ENCODE measurements at places on chromosomes 5 and 9.

DNA sequence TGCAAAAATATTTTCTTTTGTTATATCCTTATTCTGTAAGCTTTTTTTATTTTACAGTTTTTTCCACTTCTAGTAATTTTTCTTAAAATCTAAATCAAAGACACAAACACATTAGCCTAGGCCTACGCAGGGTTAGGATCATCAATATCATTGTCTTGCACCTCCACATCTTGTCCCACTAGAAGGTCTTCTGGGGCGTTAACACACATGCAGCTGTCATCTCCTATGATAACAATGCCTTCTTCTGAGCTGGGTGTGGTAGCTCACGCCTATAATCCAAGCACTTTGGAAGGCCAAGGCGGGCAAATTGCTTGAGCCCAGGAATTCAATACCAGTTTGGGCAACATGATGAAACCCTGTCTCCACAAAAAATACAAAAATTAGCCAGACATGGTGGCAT, 78.9 kb upstream of the LRRC70 start:
- no peak for DNase-seq

DNA sequence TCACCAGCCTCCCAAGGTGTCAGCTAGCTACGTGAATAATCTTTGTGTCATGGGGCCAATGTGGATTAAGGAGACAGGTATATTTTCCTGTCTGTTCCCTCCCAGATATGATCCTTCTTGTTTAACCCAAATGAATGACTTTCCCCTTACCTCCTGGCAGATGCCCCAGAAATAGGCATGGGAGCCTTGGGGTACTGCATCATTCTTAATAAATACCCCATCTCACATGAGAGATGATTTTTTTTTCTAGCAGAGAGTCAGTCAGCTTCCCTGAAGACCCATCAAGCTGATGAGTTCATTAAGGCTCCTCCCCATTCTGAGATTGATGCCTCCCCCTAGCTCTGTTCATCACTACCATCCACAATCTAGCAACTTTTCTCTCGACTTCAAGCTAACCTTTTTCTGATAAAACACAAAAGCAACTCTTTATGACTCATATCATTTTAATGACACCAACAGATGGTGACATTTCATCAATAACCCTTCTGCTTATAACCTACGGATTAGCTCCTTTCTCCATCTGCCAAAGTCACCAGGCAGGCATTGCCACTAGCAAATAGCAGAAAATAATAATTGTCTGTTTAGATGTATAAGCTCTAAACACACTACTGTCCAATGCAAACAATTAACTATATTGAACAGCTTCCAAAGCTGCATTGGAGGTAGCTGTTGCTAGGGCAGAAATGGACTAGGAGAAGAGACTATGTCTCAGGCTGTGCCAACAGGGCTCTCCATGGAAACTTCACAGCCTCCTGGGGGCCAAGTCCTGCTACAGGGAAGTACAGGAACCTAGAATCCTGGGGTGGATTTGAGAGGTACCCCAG, 143.7 kb downstream of the ACER2 start:
- no peak for DNase-seq

DNA sequence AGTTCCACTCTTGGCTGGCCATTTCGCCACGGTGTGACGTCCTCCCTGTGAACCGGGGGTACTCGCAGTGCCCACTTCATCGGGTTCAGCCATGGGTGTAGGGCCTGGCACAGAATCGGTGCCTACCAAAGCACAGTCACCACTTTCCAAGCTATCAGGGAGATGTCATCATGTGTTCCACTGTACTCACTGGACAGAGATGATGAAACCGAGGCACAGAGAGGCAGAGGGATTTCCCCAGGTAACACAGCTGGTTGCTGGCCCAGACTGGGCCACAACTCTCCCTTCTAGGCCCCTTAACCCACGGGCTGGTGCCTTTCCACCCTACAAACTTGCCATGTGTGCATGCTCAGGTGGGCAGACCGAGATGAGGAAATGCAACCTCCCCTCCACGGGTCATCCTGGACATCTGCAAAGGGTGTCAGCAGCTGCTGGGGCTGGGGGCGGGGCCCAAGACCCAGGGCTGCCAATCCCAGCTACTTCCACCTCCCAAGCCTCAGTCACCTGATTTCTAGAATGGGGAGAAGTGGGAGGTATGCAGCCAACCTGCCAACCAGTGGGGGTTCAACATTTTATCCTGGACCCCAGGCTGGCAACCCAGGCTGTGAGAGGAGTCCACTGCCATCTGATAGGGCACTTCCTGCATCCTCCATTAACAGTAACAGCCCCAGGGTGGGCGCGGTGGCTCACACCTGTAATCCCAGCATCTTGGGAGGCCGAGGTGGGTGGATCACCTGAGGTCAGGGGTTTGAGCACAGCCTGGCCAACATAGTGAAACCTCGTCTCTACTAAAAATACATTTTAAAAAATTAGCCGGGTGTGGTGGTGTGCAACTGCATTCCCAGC, 893 bp upstream of the SH2D3C start:
- no peak for DNase-seq

DNA sequence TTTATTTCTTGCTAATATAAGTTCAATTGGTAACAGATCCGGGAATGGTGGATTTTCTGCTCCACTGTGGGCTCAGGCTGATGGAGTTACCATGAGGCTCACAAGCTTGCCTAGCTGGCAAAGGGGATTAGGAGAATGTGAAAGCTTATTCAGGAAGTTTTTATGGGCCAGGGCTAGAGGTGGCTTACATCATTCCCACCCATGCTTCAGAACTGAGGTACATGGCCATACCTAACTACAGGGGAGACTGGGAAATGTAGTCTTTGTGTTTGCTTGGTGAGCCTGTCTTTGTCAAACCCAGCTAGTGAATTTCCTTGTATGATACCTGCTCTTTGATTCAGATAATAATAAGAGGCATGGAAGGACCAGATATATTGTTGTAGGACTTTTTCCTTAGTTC, 105.9 kb upstream of the DHFR start:
- no peak for DNase-seq

DNA sequence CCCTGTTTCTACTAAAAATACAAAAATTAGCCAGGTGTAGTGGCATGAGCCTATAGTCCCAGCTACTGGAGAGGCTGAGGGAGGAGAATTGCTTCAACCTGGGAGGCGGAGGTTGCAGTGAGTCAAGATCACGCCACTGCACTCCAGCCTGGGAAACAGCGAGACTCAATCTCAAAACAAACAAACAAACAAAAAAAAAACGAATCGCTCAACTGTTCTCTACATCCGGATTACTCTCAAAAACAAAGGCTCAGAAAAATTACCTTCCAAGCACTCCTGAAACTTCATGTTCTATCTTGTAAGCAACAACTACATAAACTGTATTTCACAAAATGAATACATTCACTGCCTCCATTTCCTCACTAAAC, 14.0 kb downstream of the UBAP2 start:
- peak; percentile 18 for DNase-seq

DNA sequence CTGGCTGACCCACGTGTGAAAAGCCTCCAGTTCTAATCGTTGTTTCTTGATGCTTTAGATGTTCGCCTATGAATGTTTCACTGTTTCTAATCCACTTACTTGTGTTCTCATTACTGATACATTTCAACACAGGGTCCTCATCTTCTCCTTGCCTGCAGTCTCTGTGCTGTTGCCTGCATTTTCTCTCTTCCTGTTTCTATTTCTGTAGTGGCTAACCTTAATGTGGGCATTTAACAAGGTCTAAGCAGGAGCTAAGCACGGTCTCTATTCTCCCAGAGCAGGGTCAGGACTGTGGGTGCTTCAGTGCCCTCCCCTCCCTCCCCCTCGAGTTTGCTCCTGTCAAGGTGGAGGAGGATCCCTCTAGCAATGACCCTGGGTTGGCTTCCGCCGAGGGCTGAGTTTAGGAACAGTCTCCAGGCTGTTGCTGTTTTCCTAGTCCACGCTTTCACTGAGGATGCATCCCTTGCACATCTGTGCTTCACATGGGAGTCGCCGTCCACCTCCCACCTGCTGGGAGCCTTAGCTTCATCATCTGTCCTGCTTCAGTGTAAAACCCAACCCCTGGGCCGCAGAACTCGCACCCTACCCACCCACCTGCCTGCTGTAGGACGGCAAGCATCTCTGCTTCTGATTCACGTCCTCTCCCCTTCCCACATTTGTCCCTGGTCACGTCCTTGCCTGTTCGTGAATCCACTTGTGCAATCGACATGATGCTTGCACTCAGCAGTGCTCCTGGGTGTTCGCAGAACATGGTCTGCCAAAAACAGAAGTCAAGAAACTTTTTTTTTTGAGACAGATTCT, 2.4 kb upstream of the EXOC3 start:
- no peak for DNase-seq

- DNase-seq: peak; percentile 60
Measured at GRCh38 chr5:124963236-124963919, 216.9 kb upstream of the ZNF608 start.

DNA sequence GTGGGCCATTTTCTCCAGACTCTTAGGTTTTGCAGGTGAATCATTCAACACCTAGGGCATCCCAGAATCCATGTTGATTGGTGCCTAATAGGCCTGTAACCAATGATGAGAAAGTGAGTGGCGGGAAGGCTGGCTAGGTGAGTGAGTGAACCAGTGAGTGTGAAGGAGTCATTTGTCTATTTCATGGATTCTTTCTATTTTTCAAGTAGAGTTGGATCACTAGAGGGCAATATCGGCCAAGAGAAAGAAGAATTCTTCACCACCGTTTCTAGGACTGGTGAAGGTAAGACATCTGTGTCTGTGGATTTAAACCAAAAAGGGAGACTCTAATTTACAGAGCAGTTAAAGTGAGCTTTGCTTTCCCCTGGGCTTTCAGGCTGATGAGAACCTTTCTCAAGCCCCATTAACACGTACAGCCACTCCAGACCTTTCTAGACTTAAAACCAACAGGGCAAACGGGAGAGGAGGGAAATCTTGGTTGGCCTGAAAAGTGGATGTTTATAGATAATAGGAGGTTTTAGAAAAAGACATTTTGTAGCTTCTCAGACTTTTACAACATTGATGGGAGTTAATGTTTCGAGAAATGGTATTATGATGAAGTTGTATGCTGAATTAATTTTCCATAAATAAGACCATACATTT, 114.3 kb upstream of the IL12B start:
- peak; percentile 58 for DNase-seq

DNA sequence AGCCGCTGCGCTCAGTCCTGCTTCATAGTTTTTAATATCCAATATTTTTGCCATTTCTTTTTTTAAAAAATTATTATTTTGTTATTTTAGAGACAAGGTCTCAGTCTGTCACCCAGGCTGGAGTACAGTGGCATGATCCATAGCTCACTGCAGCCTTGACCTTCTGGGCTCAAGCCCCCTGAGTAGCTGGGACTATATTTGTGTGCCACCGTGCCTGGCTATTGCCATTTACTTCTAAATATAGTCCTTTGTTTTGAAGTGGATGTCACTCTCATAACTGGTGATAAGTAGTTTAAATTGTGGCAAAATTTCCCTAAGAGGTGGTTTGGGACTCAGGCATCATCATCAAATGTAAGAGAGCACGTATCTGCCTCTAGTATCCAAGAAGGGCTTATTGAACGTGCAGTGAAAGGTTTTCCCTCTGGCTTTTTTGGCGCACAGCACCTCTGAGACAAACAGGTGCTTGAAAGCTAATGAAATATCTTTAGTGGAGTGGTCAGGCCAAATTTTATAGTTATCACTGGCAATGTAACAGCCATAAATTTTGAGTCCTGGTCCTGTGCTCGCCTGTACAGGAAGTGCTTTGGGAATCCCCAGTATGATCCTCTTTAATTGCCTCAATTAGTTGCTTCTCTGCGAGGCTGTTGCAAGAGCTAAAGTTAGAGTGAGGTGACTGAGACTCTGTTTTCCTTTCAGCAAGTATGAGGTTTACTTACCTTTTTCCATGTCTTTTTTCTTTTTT, 14.8 kb downstream of the STXBP1 start:
- no peak for DNase-seq

DNA sequence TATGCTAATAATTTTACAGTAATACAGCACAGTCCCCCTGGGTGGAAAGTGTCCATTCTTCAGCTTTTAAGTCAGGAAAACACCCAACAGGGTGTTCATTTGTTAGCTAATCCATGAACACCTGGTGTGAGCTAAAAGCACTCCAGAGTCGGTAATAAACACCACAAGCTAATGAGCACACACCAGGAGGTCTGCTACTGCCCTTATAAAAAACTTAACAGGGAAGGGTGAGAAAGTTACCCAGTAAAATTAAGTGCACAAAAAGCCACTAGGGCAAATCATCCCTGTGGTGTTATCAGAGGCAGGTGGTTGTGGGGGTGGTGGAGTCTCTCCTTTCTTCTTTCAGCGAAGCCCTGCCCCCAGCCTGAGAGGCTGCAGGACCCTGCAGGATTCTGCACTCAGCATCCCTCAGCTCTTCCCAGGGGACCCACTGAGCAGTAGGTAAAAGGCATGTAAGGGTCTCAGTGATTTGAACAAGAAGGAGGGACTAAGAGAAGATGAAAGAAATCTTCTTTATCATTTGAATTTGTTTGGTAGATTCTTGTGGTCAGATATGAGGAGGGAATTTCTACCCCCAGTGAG, 14.4 kb downstream of the GDNF start:
- DNase-seq: no peak

- DNase-seq: no peak
Measured at GRCh38 chr9:106291786-106292185, 571.2 kb upstream of the ZNF462 start.

DNA sequence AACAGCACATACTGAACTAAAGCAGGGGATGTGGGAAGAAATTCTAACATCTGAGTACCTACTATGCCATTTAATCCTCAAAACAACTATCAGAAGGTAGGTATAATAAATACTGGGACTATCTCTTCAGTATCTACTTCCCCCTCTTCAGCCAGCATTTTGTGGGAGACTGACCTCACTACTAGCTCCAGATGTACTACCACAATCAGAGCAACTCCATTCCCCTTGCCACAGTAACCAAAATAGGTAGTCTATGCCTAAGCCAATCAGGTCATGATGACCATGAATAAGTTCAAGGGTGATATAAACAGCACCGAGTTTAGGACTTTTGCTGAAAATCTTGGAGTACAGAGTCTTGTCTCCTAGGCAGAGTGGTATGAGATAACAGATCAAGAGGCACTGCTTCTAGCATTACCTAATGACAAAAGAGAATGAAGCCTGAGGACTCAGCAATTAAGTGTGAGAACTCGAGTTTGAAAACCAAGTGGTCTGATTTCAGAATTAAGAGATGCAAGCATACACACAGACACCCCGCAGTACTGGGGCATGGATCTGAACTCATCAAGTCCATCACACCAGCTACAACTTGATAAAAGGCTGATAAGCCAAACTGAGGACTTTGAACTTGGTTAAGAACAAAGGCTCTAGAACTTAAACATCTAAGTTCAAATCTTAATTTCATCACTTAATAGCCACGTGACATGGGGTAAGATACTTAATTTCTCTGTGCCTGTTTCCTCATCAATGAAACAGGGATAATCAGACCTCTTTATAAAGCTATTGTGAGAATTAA, 9.7 kb downstream of the FNIP1 start:
- no peak for DNase-seq

GRCh38 chr5:5350101-5350500, 72.4 kb upstream of the ICE1 start:
- DNase-seq: peak; percentile 75

- no peak for DNase-seq
Measured at GRCh38 chr5:109819878-109820277, 130.2 kb downstream of the MAN2A1 start.

GRCh38 chr5:51731421-51732029, 348.3 kb downstream of the ISL1 start:
- DNase-seq: no peak
